ENCODE measurements at places on chromosomes 1 and 21.

DNA sequence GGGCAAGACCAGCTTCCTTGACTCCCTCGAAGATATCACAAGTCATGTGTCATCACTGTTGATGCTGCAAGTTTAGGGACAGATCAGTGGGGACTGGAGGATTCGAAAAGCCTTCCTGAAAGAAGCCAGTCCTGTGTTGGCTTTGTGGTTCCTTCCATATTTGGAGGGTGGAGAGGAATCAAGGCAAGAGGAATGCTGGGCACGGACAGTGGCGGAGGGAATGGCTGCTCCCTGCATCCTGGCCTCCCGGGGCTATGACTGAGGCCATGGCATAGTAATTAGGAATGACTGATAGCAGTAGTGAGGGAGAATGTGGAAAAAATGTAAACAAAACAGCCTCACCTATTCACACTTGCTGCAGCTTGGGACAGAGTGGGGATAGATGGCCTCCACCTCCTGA lies 36.4 kb downstream of the VANGL1 start:
- DNase-seq = no peak

DNA sequence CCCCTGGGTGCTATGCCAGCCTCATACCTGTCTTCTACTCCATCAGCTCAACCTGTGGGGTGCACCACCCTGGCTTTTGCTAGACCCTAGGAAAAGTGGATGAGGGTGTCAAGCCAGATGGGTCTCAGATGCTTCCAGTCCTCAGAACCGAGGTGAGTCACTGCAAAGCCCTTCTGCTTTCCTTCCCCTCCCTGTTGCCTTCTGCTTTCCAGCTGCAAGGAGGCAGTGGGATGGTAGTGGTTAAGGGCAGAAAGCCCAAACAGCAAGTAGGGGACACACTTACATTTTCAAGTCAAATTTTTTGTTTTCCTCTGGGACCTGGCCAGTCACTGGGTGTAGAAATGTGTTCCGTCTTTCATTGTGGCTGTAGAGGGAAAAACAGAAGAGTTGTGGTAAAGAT lies 60.7 kb upstream of the GOLT1A start:
- no peak for DNase-seq

DNA sequence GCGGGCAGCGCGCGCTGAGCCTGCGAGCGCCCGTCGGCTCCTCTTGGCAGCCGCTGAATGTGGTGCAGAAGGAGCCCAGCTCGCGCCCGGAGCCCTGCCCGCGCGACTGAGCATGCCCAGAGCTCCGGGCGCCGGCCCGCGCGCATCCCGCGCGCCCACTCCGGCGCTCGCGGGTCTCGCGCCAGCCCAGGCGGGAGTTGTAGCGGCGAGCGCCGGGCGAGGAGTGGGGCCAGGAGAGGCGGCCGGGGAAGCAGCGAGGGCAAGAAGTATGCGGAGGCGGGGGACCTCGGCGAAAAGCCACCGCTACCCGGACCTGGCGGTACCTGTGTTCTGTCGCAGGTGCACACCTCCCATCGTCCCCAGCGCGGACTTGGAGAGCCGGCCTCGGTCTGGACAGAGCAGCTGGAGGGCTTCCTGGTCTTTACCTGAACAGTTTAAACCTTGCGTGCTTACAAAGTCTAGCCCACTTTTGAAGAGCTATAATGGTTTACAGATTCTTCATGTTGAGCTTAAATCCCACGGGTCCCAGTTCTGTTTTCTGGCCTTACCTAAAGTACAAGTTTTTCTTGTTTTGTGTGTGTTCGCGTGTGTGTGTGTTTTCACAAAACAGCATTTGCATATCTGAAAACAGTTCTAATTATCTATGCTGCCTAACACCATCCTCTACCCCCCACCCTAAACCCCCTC lies at the start of gene DDAH1:
DDAH1 (minus strand) TSS at position 61 of the 687 bp plus-strand sequence. CDS start 114 bp downstream, outside the sequence.
- no peak for DNase-seq

GRCh38 chr21:22795091-22795490 lies 1796.9 kb downstream of the NCAM2 start:
- DNase-seq = no peak

DNA sequence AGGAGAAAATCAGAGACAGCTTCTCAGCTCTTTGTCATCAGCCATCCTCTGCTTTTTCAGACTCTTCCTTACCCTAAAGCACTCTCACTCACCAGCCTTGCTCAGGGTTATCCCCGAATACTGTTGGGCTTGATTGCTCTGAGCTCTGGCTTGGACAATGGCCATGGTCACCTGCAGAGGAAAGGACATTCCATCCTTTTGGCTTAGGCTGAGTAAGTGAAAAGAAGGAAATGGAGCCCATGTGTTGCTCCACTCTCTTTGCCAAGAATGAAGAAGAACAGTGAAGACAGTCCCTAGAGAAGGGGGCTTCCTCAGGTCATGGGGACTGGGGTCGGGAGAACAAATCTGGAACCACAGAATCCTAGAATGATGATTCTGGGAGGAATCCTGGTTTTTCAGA lies 2.3 kb downstream of the MTMR11 start:
- DNase-seq = no peak

- no peak for DNase-seq
Observed at GRCh38 chr1:199804526-199804925, 223.0 kb upstream of the NR5A2 start.

DNA sequence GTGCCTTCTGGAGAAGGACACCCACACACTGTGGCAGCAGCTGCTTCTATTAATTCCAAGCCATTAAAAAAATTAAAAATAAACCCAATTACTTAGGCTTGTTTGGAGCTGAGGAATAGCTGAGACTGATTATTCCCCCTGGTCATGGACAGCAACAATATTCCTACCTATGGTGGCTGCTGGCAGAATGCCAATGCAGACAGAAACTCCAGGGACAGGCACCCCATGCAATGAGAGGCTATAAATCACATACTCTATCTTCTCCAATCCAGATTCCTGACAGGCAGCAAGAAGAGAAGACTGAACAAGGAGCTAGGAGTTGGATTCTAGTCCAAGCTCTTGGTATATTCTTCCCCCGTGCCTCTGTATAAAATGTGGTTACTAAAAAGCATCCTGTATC lies 275.4 kb upstream of the BEND5 start:
- DNase-seq = no peak

DNA sequence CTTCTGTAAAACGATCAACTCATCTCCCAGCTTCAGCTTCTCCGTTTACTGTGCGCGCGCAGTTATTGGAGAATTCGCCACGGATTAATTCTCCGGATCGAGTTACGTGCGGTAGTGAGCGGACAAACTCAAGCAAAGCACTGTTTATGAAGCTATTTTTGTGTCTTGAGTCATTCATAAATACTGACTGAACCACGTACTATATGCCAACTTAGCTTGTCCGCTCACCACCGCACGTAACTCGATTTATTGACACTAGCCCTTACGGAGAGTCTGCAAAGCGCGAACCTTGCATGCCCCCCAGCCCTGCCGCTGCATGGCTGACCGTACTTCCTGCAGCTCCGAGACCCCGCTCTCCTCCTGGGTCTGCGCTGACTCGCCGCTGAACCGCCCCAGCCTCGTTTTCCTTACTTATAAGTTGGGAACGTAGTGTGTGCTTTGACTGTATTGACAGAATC lies 773 bp downstream of the CHD1L start:
- DNase-seq = no peak
